ENCODE measurements at places on chromosomes 16 and 17. TPM values are rescaled to one million over a fixed set of nuclear protein-coding genes. Genes with fewer than 3 reads are reported as not detected.

Gene INPP5K
- 46.5 TPM for total RNA-seq

Gene SLFN12L
- 6.0 TPM for total RNA-seq

Gene DNAI2
- total RNA-seq = not detected

- DNase-seq = peak; percentile 86
These were observed 35.2 kb downstream of the ZNF750 start for GRCh38 chr17:82804442-82805191.

GRCh38 chr17:48551596-48552465, 6.9 kb upstream of the HOXB2 start:
- DNase-seq = no peak
